Activated CD4-positive, alpha-beta T cell treated with anti-CD3 and anti-CD28 coated beads, Interleukin-2, Interleukin-6, amounts not matched to agents 100 ng/mL and 50 ng/mL, durations not matched to agents 16 hours and 8 hours (primary cell): ENCODE measurements at places on chromosomes 7 and 10.

GRCh38 chr10:73888514-73888913 lies 14.2 kb upstream of the CAMK2G start:
- DNase-seq = no peak

- DNase-seq = no peak
Observed at GRCh38 chr10:92238054-92238585, 52.8 kb downstream of the CPEB3 start.

DNA sequence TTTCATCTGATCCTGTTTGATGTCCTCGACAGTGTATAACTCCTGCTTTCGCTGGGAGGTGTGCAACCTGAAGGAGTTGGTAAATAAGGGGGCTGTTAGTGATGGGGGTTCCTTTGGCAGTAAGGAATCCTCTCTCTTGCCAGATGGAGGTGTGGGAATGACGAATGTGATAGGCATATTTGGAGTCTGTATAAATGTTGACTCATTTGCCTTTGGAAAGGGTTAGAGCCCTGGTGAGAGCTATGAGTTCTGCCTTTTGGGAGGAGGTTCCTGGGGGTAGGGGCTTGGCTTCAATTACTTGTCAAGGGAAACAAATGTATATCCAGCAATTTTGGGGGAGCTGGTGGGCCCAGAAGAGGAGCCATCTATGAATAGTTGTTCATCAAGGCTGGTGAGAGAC lies 11.4 kb upstream of the CHST3 start:
- no peak for DNase-seq

- DNase-seq = no peak
Observed at GRCh38 chr7:27605689-27606269, 56.9 kb downstream of the HIBADH start.

GRCh38 chr7:12257582-12257981 lies 46.5 kb downstream of the TMEM106B start:
- peak; percentile 87 for DNase-seq

DNA sequence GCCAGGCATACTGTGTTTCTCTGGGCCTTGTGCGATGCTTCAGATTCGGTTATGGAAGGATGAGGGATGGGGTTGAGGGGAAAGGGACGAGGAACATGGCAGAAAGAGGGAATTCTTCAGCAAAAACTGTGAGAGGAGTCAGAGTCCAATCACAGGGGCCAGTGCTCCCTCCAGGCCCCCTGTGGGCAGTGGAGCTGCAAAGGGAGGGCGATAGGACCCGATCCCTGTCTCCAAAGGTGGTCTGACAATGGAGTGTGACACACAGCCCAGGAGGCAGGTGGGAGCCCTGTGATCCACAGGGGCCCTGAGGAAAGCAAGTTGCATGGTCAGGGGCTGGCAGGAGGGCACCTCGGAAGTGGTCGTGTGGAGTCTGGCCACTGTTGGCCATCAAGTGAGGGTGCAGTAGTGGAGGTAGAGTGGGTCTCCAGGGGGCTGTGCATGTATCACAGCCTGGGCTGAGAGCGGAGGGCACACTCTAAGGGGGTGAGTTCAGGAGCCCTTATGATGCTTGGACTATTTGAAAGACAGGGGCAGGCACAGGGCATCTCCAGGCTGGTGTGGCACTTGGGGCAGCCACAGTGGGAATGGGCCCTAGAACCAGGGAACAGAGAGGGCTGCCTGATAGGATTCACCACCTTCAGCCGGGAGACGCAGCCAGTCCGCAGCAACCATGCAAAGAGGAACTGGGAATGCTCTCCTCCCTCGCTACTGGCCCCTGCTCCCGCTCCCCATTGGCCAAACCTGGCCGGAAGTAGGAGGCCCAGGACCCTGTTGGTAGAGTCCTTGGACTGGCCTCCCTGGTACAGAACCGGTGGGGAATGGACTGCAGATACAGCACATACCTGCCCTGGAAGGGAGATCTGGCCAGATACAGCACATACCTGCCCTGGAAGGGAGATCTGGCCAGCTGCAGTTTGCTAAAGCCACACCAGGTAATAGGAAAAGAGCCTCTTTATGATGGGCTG lies 115.9 kb downstream of the ADCY1 start:
- DNase-seq = no peak

DNA sequence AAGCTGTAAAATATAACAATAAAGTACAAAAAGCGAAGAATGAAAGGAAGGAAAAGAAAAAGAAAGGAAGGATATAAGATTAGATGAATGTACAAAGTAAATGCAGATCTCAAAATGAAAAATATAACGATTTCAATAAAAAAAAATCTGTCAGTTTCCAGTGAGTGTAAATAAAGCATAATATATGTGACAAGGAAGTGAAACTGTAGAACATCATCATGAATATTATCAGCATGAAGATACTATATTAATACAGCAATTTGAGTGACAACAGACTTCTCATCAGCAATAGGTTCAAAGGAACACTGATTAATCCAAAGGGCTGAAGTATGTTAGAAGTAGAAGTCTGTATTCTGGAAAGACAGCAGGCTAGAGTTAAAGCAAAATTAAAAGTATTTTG lies 659.5 kb upstream of the MBL2 start:
- no peak for DNase-seq

GRCh38 chr10:81594991-81595390 lies 280.0 kb upstream of the NRG3 start:
- DNase-seq = no peak

DNA sequence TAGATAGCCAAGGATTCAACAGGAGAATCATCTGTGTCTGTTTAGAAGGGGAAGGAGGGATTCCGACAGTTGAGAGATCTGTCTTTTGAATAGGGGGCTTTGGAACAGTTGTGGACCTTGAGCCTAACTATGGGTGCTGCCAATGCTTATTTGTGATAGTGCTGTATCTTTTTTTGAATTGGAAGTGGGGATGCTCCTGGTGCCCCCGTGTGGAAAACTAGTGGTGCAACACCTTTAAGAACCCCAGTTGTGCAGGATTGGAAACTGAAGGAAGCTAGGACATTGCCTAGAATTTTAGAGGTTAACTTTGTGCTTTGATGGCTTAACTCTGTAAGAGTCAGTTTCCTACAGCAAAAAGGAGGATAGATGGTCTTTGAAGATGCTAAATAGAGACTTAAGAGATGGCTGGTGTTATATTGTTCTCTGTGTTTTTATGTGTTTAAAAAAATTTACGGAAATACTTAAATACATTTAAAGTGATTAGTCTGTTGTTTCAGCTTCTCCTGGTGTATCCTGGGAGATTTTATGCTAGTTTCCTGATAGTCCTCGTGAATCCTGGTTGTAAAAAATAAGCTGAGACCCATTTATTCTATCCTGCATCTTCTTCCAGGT lies 69.3 kb downstream of the AP3M1 start:
- DNase-seq = peak; percentile 66

GRCh38 chr7:155815332-155816191 lies 3.3 kb upstream of the SHH start:
- DNase-seq = peak; percentile 84

- no peak for DNase-seq
Observed at GRCh38 chr7:73983437-73984164, 44.4 kb upstream of the ELN start.

GRCh38 chr10:34223658-34224057 lies 591.4 kb downstream of the PARD3 start:
- no peak for DNase-seq

- DNase-seq = peak; percentile 88
Observed at GRCh38 chr7:55517191-55517633, 55.1 kb downstream of the VOPP1 start.

DNA sequence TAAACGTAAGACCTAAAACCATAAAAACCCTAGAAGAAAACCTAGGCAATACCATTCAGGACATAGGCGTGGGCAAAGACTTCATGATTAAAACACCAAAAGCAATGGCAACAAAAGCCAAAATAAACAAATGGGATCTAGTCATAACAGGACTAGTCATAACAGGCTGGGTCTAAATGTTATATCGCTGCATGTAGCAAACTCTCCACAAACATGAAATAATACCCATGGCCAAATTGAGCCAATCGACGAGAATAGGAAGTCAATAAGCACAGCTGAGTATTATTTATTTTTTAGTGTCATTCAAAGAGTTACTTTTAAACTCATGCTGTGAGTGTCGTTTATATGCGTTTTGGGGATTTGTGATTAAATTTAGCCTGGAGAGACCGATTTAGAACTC lies 225.1 kb downstream of the TFEC start:
- DNase-seq = no peak

DNA sequence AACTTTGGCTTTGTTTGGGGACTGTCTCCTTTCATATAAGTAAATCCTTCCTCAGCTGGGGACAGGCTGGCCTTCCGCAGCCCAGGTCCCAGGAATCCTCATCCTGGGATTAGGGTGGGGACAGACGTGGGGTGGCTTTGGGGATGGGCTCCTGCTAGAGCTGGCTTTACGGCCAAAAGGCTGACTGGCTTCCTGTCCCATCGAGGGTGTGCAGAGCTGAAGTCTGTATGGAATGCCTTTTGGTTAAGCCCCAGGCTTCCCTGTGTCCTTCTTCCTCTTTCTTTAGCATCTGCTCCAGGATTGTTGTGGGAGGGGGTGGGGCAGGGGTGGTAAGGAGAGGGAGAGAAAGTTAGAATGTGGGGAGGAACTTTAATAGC lies 59.4 kb upstream of the AQP1 start:
- no peak for DNase-seq

DNA sequence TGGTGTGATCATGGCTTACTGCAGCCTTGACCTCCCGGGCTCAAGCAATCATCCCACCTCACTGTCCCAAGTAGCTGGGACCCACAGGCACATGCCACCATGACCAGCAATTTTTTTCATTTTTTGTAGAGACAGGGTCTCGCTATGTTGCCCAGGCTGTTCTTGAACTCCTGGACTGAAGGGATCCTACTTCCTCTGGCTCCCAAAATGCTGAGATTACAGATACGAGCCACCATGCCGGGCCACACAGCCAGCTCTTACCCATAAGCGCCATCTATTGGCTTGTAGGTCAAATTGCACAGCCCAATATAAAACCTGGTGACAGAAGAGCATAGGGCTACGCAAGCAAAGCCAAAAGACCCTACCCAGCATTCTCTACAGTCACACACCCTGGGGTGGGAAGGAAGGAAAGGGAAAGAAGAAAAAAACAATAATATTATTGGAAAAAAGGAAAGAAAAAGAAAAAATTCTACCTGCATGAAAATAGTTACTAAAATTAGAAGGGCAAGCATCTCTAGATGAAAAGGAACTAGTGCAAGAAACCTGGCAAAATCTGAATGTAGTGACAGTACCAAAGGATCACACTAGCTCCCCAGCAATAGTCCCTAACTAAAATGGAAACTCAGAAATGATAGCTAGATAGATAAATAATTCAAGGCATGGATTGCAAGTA lies 29.4 kb upstream of the AMPH start:
- DNase-seq = peak; percentile 61

DNA sequence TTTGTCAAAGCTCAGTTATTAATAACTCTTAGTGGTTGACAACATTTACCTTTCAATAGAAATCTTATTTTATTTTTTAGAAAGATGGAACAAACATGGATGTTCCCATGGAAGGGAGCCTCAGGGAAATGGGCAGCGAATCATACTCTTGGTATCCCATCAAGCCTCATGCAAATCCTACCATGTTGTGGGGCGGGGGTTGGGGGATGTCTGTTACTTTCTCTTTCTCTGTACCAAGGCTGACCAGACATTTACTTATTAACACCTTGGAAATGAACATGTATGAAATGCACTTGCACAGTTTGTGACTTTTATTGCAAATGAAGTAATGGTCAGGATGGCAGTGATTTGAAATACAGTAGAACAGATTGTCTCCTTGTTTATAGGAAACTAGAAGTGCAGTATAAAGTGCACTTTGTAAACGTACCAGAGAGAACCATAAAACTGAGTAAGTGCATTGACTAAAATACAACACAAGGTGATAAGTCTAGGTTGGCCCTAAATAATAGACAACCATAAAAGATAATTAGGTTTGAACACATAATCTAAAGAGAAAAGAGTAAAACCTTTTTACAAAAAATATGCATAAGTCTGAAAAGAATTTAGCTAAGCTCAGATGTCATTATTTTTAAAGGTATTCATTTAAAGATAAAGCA lies 32.4 kb downstream of the SEMA3D start:
- DNase-seq = no peak

- DNase-seq = no peak
Observed at GRCh38 chr7:114821030-114821900, 100.6 kb upstream of the MDFIC start.

DNA sequence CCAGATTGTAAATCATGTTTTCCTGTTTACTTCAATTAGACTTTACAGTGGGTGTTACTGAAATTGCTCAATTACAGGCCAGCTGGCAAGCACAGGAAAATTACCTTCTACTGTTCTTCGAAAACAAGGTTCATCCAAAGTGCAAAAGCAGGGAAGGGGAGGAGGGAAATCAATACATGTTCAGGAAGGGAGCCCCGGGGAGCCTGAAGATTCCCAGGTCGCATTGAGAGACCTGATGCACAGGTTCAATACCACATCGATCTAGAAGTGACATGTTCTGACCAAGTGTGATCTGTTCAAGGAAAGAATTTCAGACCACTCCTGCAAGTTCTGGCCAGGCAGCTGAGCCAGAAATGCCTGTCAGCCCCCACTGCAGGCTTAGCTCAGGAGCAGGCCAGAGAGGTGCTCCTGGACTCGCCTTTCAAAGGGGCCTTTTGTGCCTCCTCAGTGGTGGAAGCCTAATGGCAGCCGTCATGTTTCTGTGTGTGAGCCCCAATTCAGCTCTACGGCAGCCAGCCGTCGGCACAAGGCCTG lies 35.9 kb downstream of the FAM53B start:
- no peak for DNase-seq

GRCh38 chr7:140456551-140457051 lies 22.7 kb downstream of the MKRN1 start:
- DNase-seq = no peak

DNA sequence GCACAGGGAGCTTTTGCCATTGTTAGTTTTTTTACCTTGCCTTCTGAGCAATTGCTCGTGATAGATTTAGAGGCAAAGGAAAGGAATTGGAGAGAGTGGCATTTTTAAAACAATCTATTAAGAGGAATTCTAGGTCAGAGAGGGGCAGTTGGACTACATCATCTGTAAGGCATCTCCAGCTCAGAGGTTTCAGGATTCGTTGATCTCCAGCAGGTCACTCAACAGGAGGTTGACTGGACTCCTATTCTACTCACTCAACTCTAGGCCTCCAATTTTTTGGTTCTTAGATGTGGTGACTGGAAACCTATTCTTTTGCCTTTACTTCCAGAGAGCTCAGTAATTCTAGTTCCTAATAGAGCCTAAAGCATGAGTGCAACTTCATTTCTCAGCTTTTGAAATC lies 42.8 kb downstream of the TBXAS1 start:
- DNase-seq = no peak

GRCh38 chr7:155380976-155381851 lies 76.7 kb upstream of the EN2 start:
- no peak for DNase-seq

- no peak for DNase-seq
Observed at GRCh38 chr10:1100691-1101368, 44.6 kb downstream of the WDR37 start.

GRCh38 chr7:30721211-30721610 lies 30.7 kb upstream of the INMT start:
- DNase-seq = no peak

DNA sequence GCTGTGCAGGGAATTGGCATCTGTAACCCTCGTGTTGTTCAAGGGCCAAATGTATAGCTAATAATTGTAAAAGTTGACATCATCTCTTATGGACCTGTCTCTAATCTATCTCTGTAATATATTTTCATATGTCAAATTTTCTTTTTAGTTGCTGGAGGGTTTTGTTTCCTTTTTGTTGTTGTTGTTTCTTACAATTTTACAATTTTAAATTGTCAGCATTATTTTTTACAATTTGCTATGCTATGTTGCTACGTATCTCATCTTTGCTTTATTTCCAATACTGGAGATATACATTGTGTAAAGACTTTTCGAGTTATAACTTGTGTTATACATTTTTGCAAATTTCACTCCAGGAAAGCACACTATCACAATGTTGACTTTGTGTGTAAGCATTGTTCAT lies 290.2 kb upstream of the SP4 start:
- DNase-seq = no peak

GRCh38 chr7:139687980-139688632 lies 89.7 kb downstream of the HIPK2 start:
- DNase-seq = no peak
